ENCODE measurements at places on chromosomes 12 and 14.

DNA sequence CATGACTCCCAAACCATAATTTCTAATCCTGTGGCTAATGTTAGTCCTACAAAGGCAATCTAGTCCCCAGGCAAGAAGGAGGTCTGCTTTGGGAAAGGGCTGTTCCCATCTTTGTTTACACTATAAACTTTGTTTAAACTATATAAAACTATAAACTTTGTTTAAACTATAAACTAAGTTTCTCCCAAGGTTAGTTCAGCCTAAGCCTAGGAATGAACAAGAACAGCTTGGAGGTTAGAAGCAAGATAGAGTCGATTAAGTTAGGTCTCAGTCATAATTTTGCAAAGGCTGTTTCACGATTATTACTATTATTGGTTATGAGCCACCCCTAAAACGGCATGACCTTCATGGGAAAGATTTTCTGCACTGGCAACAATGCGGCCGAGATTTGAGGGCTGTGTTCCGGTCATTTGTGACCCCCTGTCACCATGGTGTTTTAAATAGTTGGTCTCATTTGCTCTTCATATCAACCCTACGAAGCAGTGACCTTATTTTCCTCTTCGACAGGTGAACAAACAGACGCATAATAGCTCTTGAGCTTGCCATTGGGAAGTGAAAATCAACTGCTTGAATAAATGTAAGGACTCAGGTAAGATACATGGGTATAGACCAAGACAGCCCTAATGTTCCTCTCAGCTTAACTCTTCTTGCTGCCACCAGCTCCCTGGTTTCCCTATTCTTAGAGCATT, 322.6 kb upstream of the TMEM132C start:
- no peak for DNase-seq

DNA sequence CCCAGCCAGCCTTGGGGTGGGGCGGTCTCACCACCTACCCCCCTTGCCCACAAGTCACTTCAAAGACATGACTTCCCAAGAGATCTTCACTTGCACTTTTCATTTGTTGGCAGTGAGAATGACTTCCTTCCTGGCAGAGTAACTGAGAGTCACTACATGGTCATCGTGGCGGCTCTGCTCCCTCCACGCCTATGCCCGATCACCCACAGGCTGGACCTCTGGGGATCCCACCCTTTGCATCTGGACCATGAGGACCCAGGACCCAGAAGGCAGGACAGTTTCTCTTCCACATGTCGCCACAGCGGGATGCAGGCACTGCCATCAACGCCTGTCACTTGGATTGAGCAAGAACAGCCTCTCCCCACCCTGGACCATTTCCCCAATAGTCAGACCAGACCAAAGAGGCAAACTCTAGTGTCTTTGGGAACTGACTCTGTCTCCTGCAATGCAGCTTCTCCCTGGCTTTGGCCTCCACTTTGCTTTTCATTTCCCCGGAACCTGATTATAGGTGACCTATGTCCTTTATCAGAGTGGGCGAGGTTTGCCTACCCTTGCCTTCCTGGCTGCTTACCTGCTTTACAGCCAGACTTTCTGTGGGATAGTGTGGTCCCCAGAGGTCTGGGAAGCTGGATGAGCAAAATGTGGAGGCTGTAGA, 3.6 kb downstream of the VDR start:
- no peak for DNase-seq

DNA sequence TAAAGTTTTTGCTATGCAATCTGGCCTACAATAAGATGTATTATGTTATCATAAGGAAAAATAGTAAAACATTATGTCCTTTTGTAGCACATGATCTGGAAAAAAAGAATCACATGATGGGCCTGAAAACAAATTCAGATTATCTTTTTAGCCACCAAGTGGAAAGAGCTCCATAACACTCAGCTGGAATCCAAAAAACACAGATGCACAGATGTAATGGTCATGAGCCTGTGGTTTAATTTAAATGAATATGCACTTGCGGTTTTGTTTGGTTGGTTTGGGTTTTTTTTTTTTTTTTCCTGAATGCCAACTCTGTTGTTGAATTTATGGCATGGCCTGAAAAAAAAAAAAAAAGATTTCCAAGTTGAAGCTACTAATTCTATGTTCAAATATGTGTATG, 4.1 kb downstream of the KCNC2 start:
- DNase-seq, result no peak

DNA sequence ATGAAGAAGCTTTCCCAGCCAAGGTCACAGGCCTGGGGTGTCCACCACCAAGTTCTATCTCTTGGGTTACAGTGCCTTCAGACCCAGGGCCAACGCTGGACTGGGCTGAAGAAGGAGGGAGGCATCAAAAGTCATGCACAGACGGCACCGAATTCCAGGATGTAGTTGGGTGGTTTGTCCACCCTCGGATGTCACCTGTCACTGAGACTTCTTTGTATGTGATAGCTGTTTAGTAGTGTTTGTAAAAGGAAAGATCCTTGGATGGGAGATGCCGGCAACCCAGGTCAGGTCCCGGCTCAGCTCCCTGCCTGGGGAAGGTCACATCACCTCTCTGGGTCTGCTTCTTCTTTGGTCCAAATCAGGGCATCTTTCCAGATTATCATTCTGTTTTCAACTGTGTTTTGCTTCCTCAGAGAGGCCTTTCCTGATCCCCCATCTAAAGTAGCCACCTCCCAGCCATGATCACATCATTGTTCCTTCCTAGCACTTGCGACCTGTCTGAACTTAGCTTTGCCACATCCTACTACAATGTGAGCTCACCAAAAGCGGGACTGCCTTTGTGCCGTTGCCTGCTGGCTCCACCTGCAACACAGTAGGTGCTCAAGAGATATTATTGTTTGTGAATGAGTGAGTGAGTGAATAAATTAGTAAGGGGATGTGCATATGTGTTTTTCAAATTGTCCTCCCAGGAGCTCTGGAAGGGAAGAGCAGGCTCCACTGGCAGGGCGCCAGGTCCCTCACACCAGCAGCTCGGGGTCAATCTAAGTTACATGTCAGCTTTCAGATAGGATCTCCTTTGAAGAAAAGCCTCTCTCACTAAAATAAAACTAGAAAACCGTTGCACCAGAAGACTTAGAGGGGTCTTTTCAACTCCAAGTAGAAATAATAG, 2.1 kb downstream of the TSPAN11 start:
- no peak for DNase-seq

DNA sequence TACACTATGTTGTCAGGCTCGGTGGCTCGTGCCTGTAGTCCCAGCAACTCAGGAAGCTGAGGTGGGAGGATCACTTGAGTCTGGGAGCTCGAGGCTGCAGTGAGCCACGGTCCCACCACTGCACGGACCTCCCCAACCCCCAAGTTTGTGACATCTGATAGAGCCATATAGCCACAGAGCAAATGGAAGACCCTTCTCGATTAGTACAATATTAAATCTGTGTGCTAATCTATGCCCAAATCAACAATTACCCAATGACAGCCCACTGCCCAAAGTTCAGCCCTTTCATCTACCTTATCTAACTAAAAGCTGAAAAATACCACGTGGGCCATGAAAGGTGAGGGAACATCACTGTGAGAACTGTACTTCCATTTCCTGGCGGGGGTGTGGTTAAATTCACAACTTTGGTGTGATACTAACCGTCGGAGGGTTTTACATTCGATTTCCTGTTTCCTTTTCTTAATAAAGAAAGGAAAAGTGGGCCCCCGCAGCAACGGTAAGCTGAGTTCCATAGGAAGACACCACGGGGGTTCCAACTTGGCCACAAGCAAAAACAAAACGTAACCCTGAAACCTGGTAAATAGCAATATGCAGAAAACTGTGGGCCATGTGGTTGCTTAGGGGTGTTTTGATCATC, 31.2 kb upstream of the FOS start:
- no peak for DNase-seq

GRCh38 chr14:101856536-101856935, 95.0 kb downstream of the PPP2R5C start:
- no peak for DNase-seq

GRCh38 chr14:75979648-75980565, 1.9 kb downstream of the TGFB3 start:
- peak; percentile 42 for DNase-seq

GRCh38 chr12:68856510-68856909, 48.5 kb downstream of the MDM2 start:
- no peak for DNase-seq

DNA sequence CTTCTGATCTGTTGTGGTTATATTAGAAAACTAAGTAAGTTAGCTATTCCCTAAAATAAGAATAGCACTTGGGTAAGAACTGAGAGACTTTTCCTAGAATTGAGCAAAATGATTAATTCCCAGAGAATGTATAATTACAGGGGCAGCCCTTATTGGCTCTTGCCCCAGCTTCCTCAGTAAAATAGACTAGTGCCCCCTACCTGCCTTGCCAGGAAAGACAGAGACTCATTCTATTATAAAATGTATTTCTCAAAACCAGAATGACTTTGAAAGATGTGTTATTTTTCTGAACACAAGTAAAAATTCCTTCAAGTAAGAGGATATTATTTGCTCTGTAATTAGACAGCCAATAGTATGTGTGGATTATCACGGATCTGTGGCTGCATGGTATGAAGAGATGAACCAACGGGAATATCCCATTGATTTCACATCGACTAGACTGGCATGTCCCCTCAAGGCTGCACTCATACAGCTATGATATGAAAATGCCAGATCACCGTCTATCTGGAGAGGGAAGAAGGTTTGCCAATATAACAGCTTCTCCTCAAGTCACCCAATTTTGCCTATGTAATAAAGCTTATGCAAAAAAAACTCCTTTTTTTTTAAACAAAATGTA, 7.4 kb upstream of the GLRX5 start:
- peak; percentile 71 for DNase-seq

DNA sequence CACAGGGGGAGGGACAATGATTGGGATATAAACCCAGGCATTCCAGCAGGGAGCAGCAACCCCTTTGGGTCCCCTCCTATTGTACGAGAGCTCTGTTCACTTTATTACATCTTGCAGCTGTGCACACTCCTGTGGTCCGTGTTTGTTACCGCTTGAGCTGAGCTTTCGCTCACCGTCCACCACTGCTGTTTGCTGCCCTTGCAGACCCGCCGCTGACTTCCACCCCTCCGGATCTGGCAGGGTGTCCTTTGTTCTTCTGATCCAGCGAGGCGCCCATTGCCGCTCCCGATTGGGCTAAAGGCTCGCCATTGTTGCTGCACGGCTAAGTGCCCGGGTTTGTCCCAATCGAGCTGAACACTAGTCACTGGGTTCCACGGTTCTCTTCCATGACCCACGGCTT, 64.1 kb downstream of the E2F7 start:
- no peak for DNase-seq

GRCh38 chr14:105025429-105025828, 4.5 kb upstream of the CDCA4 start:
- no peak for DNase-seq

DNA sequence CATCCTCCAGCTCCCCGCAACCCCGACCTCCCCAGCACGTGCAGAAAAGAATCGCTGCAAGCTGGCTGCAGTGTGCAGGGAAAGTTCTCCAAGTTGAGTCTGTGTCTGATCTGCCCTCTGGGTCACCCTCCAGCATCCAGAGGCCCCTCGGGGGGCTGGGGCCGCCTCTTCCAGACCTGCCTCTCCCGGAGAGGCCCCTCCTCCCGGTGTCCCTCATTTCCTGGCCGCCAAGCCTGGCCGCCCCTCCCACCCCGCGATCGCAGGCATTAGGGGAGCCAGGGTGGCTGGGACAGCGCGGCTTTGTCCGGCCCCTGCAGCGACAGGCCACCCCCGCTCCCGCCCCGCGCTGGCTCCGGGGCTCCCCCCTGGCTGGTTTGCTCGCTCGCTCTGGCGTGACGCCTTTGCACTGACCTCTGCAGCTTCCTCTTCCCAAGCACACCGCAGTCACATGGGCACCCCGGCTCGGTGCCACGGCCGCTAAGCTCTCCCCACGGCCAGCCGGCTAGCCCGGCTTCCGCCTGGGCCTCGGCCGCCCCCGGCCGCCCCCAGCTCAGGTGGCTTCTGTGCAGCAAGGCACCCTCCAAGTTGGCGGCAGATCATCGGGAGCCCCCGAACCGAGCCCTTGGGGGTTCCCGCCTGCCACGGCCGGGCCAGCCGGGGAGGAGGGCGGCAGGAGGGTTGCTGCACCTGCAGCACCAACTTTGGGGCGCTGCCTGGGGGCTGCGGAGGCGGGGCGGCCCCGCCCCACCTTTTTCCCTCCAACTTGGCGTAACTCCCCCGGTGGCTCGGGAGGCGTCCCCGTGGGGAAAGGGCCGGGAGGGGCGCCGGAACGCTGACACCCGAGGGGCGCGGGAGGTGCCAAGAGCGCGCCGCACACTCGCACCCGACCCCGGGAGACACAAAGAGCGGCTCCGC, 43.7 kb downstream of the KDM2B start:
- peak; percentile 45 for DNase-seq

DNA sequence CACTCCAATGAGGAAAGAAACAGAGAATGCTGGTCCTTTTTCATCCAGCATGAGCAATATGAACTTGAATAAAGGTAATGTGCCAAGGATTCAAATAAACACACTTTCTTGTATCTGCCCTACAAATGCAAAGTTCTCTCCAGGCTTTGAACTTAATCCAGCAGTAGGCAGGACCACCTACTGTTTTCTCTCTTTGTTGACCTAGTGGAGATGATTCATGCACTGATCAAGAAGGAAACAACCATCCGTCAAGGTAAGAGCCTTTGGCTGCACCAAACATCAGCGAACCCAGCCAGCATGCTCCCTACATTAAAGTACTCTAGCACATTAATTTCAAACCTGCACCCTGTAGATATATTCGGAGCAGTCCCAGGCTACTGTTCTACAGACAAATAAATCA, 489.3 kb downstream of the GALC start:
- no peak for DNase-seq

DNA sequence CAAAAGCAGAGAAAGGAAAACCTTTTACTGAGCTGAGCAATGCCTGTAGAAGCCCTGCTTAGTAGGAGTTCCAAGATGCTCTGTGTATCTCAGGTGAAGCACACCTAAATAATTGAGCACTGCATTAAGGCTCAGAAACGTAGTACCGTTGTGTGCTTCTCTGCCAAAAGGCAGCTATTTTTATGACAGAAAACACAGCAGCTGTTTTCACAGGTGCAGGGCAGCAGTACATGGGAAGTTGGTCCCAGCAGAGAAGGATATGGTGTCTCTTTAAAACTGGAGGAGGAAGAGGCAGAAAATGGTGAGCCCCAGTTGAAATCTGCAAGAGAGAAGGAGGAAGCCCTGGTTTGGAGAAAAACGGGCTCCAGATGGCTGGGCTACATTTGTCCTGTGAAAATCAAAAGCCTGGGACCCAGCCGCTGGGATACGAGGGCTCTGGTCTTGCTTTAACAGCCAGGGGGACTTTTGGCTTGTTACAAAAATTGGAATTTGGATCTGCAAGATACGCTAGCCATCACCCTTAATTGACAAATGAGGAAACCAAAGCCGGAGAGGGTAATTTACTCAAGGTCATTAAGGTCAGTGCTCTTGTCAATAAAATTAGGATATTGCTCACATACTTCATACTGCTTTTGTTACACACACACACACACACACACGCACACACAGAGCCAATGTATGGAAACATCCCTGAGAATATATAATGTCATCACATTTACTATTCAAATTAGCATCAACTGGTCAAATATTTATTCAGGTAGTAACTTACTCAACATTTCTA, 27.3 kb downstream of the SPRING1 start:
- DNase-seq, result no peak

- DNase-seq, result no peak
Measured at GRCh38 chr12:102833687-102834441, 83.2 kb downstream of the PAH start.
